ENCODE measurements at places on chromosomes 4 and X. TPM values are rescaled to one million over a fixed set of nuclear protein-coding genes. Genes with fewer than 3 reads are reported as not detected.
A peak's percentile ranks its signal among the peaks of the same experiment; 100 is the strongest.

DNA sequence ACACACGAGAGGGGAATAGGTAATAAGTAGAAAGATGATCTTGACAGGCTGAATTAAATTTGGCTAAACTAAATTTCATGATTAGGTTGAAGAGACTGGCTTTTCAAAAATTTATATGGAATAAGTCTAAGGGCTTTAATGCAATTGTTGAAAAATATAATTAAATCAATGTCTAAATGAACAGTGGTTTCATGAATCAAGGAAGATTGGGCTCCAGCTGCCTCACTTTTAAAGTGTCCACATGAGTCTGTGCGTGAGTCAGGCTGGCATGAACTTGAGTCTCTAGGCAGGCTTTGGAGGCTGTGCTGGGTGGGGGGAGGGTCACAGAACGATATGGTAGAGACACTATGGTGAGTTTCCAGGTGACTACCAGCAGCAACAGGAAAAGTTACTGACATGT is 111.9 kb downstream of the SORBS2 start:
- peak; percentile 55 for DNase-seq

DNA sequence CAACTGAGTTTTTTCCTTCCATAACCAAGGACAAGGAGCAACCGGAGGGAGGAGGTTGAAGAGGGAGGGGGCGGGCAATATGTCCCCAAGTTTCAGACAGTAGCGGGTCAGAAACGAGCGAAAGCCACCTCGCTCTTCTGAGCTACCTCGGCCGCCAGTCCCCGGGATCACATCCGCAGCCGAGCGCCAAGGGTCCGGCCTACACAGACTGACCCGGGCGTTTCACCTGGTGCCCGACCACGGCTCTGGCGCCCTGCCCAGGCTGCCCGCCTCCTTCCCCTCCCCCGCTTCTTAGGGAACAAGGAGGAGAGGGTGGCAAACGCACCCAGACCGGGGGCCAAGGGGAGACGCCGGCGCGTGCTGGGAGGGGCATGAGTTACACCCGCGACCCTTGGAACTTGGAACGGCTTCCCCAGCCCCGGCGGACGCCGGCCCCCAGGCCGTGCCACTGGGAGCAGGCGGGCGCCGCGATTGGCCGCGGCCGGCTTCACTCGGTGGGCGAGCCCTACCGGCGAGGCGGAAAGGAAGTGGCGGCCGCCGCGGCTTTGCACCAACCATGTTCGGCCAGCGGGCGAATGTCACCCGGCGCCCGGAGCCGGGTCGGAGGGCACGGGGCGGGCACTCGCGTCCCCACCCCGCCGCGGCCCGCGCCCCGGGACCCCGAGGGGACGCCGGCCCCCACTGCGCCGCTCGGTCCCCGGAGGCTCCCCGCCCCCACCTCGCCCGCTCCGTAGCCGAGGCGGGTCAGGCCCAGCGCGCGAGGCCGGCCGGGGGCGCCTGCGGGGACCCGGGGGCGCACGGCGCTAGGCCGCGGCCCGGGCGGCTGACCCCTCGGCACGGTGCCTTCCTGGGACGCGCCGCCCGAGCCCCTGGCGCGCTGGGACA is 1.5 kb downstream of the IRF2 start:
- peak; percentile 49 for DNase-seq

GRCh38 chr4:8163026-8163425 is 4.4 kb upstream of the ABLIM2 start:
- DNase-seq, result no peak

Gene SOD3
- total RNA-seq, result 21.1 TPM

GRCh38 chr4:87087420-87087819 is 133.0 kb downstream of the KLHL8 start:
- peak; percentile 87 for DNase-seq

- no peak for DNase-seq
These were observed 35.3 kb upstream of the ACSL1 start for GRCh38 chr4:184861047-184861446.

DNA sequence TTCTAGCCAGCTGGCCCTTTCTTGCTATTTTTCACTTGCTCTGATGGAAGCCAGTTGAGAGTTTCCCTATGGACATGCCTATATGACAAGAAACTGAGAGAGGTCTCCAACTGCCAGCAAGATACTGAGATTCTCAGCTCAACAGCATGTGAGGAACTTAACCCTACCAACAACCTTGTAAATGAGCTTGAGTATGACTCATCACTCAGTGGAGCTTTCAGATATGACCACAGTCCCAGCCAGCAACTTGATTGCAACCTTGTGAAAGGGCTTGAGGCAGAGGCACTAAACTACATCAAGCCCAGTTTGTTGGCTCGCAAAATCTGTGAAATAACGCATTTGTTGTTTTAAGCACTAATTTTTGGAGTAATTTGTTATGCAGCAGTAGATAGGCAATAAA is 175.8 kb downstream of the COMMD8 start:
- DNase-seq, result peak; percentile 74

All from renal cortical epithelial cell (primary cell).